ENCODE measurements at places on chromosomes 3 and 15.

DNA sequence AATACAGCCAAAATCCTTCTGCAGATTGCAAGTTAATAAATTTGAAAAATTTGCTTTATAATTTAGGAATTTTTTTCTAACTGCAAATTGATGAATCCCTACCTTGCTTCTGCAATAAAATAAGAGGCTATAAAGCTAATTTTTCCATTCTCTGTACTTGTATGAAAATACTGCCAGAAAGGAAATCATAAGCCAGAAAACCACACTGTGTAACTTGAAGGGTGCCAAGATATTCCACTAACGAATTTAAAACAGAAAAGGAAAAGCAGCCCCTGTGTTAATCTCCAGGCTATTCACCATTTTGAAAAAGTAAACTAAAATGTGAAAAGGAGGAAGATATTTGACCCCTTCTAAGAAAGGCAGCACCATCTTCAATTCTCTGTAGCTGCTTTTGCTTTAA, 557.9 kb upstream of the ZNF385D start:
- DNase-seq: no peak

DNA sequence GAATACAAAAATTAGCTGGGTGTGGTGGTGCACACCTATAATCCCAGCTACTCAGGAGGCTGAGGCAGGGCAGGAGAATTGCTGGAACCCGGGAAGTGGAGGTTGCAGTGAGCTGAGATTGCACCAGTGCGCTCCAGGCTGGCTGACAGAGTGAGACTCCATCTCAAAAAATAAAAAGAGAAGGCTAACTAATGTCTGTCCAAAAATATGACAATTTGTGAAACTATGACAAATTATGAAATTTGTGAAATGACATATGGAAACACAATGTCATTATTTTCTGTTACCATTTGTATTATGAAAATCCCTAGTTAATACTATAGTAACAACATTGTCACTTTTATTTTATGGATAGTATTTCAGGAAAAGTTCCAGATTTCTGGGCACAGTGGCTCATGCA, 1306.3 kb upstream of the EPHA6 start:
- no peak for DNase-seq

DNA sequence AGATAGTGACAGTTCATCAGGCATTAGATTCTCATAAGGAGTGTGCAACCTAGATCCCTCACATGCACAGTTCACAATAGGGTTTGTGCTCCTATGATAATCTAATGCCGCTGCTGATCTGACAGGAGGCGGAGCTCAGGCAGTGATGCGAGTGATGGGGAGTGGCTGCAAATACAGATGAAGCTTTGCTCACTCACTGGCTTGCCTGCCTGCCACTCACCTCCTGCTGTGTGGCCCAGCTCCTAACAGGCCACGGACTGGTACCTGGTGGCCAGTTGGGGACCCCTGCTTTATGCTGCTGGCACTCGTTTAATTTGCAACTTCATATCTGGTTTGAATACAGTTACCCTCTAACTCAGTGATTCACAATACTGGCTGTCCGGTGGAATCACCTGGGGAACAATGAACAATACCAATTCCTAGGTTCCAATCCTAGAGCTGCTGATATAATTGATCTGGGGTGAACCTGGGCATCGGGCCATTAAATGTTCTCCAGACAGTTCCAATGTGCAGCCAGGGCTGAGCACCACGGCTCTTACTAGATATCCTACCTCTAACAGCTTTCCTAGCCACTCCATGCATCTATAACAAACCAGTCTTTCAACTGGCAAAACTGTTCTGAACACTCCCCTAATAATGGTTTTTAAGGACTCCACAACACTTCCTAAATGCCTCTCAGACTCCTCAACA, 131.4 kb downstream of the ATP1B3 start:
- no peak for DNase-seq

GRCh38 chr15:28164876-28165275, 65.8 kb upstream of the OCA2 start:
- DNase-seq: no peak

- DNase-seq: no peak
Measured at GRCh38 chr3:25831578-25831977, 41.7 kb downstream of the OXSM start.

- no peak for DNase-seq
Measured at GRCh38 chr15:59259137-59259943, 52.7 kb downstream of the LDHAL6B start.

DNA sequence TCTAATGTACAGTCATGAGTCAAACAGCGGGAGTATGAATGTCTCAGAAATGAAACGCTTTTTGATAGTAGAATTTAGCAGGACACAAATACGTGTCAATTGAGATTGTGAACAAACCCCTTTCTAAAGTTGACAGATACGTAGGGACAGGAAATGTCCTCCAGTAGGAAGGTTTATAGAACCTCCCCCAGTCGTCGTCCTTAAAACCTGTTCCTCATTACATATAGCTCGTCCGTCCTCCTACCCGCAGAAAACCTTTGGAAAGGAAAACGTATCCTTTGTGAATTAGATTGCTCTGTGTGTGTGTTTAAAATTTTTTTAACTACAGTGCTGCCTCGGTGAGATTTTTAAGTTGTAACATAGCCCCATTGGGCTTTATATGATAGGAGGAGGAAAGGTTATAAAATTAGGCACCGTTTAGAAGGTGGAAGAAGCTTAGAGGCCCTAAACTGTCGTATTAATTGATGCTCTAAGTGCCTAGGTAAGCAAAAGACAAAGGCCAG, 4.1 kb downstream of the UBE2E1 start:
- no peak for DNase-seq

- no peak for DNase-seq
Measured at GRCh38 chr3:15633766-15634598, 32.4 kb downstream of the BTD start.

- no peak for DNase-seq
Measured at GRCh38 chr15:85722374-85723152, 72.2 kb downstream of the KLHL25 start.

DNA sequence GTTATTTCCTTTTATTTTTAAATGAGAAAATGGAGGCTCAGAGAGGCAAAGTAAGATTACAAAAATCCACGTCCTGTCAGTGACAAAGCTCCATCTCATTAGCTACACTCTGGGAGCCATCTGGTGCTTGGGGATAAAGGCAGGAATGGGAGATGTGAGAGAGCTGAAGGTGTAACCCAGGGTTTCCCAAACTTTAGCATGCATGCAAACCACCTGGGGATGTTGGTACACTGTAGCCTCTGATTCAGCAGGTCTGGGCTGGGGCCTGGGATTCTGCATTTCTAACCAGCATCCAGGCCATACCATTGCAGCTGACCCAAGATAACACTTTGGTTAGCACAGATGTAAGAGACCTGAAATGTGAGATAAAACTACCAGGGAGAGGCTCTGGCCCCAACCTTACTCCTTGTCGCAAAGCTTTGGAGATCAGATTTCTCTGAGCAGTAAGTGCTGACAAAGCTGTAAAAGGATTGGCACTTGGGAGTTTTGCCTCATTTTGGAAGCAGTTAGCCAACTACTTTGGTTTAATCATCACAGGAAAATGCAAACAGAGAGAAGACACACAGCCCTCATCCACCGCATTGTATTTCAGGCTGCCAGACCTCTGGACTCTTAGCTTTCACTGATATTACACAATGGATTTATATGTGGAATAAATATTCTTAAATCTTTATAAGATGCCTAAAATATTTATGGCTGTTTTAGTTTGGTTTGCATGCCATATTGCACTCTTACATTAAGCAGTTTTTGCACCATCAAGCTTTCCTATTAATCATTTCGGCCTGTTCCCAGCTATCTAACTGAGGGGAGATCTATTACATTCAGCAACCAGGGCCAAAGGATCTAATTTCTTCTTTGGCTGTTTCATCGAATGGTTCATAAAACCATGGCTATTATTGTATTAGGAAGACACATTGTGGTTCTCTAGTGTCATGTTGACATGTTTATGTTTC, 263.0 kb downstream of the EBLN2 start:
- no peak for DNase-seq

- DNase-seq: no peak
Measured at GRCh38 chr3:156477323-156477722, 77.6 kb downstream of the SSR3 start.

GRCh38 chr3:149487598-149488197, 13.2 kb downstream of the TM4SF4 start:
- DNase-seq: peak; percentile 12

GRCh38 chr15:76327191-76328105, 9.1 kb upstream of the ISL2 start:
- no peak for DNase-seq

GRCh38 chr3:65975032-65975431, 63.7 kb downstream of the MAGI1 start:
- no peak for DNase-seq

GRCh38 chr3:107264888-107265287, 112.4 kb upstream of the CCDC54 start:
- DNase-seq: no peak

DNA sequence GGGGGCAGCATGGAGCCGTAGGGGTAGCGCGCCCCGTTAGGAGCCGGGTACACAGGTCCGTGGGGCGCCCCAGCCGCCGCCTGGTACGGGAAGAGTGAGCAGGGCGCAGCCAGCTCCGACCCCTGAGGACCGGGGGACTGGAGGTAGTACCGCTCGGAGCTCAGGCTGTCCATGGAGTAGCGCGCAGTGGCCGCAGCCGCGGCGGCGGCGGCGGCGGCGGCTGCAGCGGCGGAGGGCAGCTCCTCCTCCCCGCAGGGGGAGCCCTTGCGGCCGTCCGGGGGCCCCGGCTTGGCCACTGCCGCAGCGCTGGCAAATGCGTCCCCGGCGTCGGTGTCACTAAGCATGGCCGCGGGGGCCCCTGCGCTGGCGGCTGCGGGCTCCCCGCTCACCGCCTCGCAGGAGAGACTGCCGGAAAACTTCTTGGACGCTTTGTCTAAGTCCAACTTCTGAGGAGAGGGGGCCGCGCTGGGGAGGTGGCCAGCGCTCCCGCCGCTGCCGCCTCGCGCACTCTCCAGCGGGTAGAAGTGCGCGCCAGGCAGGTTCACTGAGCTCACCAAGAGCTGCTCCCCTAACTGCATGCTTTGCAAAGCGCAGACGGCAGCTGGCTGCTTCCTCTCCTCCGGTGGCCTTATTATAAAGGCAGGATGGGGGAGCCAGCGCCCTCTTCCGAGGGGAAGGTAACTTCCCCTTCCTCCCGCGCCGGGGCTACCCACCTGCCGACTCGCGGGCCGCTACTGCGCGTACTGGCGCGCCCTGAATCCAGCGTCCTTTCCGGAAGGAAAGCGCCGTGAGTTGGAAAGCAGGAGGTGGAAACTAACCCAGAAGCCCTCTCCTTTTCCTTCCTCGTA, at the start of gene EOMES:
Gene EOMES, minus strand, starts transcription at position 607 of the 848 bp plus-strand sequence. Its CDS starts 29 bp downstream, at position 578.
- DNase-seq: peak; percentile 84

GRCh38 chr3:158771982-158772381, 29.9 kb upstream of the MFSD1 start:
- no peak for DNase-seq

DNA sequence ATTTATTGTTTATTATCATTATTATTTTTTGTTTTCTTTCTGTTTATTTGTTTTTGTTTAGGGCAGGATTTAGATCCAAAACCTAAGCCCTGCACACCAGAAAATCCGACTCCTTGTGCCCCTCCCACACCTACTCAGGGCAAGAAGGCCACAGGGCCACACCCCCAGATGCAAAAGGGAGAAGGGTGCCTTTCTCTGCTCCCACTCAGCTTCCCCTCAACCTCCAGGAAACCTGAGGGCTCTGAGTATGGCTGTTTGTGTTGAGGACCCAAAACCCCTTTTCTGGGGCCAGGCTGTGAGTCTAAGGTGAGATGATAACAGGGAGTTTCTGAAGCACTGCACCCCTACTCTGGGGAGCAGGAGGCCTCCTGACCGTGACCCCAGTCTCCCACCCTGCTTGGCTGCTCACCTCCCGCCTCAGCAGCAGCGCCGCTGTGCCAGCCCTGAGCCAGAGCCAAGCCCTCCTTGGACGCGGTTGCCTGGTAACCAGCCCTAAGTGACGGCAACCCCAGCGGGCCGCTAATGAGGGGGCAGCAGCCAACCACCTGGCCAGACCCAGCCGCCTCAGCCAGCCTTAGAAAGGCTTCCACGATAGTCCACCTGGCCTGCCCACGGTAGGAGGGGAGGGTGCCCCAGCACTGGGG, 6.4 kb upstream of the C15orf39 start:
- no peak for DNase-seq

GRCh38 chr3:95751509-95751908, 1062.9 kb upstream of the EPHA6 start:
- DNase-seq: no peak

- no peak for DNase-seq
Measured at GRCh38 chr15:91942720-91943394, 89.3 kb downstream of the SLCO3A1 start.

- no peak for DNase-seq
Measured at GRCh38 chr15:84727429-84727828, 11.5 kb upstream of the SEC11A start.

DNA sequence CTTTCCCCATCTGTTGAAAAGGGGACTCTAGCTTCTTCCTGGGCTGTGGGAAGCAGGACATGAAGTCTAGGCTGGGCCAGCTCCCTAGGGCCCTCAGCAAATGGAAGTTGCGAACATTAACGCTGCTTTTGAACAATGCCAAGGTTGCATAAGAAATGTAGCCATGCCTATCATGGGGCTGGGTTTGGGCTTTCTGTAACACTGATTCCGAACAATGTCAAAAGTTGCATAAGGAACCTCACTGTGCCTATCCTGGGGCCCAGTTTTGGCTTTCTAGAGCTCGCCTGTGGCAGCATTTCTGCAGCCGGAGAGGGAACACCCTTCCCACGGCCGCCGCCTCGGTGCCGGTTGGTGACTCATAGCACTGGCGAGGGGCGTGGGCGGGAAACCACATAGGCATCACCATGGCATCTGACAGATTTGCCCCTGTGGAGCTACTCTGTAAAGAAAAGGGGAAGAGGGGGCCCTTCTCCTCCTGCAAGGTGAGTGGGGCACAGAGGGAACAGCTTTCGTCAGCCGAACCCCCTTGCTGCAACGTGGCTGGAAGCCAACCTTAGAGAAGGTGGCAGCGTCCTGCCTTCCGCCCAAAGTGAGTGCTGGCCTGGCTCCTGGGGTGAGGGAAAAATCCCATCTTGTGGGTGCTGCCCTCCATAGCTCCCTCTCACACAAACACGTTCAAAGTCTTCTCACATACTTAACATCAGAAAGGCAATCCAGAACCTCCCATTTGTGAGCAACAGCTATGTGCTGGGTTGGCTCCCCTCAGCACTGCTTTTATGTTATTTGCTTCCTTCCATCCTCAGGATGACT, 46.6 kb upstream of the ATP2B2 start:
- DNase-seq: no peak

DNA sequence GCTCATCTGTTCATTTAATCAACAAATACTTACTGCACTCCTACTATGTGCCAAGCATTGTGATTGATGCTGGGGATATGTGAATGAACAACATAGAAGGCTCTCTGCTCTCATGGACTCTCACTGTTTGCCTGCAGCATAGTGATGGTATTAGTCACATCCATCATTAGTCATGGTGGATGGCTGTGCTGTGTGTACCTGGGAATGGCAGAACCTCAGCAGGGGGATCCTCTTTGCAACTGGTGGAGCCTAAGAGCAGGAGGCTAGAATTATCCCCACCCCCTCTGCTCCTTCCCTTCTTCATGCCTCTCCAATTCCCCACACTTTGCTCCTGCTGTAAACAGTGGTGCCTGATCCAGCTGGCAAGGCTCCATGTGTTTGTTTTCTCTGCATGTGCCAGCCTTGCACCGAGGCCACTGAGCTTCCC, 20.5 kb downstream of the BOC start:
- peak; percentile 6 for DNase-seq

Measured in SW 1271 (cell line).